ENCODE measurements at places on chromosomes 1 and 21.

GRCh38 chr1:80818211-80818610 is 982.5 kb upstream of the ADGRL2 start:
- DNase-seq, result no peak

DNA sequence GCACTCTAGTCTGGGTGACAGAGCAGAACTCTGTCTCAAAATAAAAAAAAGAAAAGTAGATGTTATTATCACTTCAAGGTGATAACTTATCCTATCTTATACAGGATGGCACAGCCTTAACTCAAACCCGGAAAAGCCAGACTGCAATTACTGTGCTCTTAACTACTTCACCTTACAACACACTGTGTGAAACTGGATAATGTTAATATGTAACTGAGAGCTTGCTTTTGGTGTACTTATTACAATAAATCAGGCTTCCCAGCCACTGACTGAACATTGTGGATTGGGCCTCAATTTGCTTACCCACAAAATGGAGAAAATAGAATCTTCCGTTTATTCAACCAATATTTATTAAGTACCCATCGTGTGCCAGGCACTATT is 1.4 kb downstream of the ORC1 start:
- DNase-seq, result no peak

DNA sequence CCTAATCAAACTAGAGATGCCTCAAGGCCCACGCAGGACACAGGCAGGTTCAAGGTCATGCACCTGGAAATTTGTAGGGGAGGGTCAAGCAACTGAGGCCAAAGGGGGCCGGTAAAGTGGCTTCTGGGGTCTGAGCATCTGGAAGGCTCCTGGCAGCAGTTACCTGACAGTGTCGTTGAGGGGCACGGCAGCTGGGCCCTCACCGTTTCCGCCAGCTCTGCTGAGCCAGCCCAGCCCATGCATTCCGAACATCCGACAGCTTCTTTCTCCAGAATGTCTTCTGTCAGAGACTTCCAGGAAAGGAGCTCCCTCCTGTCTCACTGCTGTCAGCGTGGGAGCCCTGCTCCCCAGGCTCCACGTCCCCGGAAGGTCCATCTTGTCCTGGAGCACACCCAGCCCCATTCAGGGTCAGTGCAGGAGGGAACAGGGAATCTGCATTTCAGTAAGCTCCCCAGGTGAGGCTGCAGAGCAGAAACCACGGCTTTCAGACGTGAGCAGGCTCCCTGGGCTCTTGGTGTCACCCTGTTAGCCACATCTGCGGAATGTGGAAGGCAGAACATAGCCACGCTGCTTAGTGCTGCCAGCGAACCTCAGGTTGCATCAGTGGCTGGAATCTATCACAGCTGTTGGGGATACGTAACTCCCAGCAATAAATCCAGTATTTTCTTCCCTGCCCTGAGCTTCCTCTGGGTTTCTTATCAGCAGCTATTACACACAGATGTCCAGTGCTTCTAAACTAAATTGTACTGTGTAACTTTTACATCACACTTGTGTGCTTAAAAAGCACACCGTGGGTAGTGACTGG is 36.3 kb upstream of the FAM3B start:
- DNase-seq, result peak; percentile 30

DNA sequence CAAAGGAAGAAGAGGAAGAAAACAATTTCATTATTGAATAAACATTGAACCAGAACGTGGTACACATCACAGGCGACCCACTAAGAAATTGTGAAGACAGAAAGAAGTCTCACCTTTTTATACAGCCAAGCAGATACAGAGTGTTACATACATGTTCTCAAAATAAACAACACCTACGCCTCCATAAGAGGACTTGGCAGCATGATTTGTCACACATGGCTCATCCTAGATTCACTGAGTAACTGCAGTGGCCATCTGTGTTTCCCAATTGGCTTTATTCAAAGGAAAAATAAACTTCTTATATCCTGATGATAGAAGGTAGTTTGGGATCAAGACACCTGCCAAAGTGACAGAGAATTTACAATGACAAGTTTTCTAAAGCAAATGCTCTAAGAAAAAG is 7.6 kb upstream of the KRTAP19-8 start:
- DNase-seq, result no peak

- DNase-seq, result no peak
These were observed 81.5 kb upstream of the EDEM3 start for GRCh38 chr1:184836141-184836540.

DNA sequence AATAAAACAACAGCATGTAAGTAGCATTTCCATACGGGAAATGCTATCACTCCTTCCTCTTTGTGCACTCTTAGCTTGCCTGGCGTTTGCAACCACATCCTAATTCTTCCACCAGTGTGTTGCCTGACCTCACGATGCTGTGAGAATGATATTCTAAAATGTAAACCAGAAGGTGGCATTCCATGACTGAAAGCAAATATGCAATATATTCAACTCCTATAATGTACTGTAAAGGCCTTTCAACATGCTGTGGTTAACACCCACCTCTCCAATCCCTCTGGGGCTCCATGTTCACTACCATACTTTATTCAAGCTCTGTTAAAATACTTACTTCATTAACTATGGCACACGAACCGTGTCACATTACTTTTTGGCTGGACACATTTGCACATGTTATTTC is 420.6 kb upstream of the DEPDC1 start:
- DNase-seq, result peak; percentile 16

DNA sequence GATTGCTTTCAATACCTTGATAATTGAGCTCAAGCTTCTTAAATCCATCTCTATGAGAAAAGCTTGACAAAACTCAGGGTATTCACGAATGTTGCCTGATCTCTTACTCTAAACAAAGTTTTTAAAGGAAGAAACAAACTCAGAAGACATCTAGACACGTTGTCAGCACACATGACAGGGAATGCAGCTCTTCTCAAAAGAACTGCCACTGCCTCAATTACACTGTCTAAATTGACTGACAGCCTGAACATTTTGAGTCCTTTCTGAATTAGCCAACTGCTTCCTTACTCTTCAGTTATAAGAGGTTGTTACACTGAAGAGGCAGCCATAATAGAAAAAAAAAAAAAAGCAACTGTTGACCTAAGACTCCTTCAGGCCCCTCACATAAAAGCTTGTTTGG is 1646.7 kb upstream of the B3GALT2 start:
- DNase-seq, result no peak

DNA sequence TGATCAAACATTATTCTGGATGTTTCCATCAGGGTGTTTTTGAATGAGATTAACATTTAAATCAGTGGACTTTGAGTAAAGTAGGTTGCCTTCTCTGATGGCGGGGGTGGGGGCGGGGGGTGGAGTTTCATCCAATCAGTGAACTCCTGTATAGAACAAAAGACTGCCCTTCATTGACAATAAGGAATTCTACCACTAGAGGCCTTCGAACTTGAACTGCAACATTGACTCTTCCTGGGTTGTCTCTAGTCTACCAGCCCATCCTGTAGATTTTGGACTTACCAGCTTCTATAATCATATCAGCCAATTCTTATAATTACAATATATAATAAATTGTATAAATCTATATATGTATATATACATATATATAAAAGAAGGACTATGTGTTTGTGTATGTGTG is 520.4 kb upstream of the CXADR start:
- DNase-seq, result no peak

- peak; percentile 77 for DNase-seq
These were observed 132.2 kb downstream of the ADSS2 start for GRCh38 chr1:244319283-244320132.

DNA sequence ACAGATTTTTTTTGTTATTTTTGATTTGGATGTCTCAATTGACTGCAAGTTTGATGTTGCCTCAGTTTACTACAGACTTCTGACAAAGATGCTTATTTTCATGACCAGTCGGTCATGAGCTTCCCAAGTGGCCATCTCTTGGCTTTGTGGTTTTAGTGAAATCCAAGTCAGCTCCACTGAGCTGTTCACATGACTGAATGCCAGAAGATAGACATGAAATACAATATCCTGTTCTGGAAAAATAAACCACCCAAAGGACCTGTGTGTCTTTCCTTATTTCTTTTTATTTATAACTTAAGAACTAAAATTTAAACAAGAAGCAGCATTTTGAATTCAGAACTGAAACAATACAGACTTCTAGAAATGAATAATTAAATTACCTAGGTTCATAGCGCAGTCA is 89.3 kb downstream of the HMCN1 start:
- peak; percentile 48 for DNase-seq

- no peak for DNase-seq
These were observed 33.8 kb downstream of the SLX9 start for GRCh38 chr21:44973598-44973997.

DNA sequence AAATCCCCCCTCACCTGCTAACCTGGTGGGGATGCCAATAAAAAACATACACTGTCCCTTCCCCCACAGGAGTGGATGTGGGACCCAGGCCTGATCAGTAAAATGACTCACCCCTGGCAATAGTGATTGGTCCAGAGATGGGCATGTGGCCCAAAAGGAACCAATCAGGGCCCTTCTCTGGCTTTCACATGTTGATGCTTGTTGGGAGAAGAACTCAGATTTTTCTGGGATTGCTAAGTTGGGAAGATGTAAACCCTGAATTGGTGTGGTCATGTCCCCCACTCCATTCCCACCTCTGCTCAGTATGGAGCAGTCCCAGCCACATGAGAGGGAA is 43.6 kb upstream of the ACTL8 start:
- DNase-seq, result no peak

- no peak for DNase-seq
These were observed 45.9 kb downstream of the NID1 start for GRCh38 chr1:236018885-236019453.

DNA sequence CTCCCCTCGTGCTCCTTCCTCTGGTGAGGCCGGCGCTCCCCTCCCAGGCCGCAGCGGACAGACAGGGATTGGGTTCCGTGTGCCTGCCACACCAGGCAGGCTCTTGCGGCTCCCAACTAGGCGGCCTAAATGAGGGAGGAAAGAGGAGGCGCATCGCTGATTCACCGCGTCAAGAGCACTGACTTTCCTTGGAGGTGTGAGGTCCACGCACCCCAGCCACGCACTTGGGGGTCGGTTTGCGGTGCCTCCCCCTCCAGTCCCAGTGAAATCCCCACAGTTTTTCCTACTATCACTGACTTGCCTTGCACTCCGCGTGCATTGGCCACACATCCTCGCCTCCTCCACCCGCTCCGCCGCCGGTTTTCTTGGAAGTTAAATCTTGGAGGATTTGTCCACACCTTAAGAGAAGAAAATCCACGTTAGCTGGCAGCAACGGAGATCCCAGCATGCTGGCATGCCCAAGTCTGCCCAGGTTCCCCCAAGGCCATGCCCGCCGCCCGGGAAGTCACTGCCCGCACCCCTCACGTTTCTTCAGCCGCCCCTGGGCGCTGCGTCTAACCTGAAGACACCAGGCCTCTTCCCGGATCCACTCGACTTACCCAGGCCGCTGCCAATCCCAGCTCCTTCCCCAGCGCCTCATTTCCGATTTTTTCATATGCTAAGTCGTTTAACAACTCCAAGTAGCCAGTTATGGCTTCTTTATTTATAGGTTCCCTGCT is 1.1 kb upstream of the FOXD3 start:
- DNase-seq, result no peak

GRCh38 chr1:96416111-96416595 is 305.4 kb upstream of the PTBP2 start:
- peak; percentile 100 for DNase-seq

- DNase-seq, result no peak
These were observed 40.3 kb downstream of the SSBP3 start for GRCh38 chr1:54365847-54366246.

DNA sequence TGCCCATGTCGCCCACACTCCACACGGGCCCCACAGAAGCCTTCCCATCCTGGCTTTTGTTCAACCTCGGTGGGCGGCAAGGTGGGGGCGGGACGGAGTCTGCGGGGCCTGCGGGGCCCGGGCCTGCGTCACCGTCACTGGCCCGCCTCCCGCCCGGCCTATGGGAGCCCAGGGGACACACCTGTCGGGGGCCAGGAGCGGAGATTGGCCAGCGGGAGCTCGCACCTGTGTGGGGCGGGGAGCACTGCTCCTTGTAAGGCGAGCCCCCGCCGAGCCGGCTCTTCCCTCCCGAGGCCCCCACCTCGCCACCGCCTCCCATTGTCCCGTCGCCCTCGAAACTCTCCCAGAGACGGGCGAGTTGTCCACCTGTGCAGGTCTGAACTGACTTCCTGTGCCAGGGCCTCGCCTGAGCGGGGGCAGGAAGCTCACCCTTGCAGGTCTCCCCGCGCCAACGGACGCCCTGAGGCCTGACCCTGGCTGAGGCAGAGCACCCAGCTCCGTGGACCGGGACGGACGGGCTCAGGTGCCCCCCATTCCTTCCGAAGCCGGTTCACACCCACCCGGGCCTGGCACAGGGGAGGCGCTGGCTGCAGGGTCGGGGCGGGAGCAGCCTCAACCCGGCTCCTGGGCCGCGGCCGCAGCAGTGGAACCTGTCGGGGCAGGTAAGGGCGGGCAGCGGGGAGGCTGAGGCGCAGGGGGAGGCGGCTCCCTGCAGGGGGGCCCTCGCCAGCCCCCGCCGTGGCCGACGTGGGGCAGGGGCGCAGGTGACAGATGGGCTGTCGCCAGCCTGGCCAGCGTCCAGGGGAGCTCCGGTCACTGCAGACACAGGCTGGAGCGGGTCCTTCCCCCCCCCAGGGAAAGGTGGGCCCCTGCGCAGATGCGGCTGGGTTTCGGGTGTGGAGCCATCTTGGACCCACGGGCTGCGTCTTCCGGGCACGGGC is 10.8 kb upstream of the TTLL10 start:
- DNase-seq, result no peak

GRCh38 chr1:87513255-87513654 is 184.6 kb downstream of the LMO4 start:
- DNase-seq, result peak; percentile 76
